ENCODE measurements at places on chromosomes 1 and 21.

DNA sequence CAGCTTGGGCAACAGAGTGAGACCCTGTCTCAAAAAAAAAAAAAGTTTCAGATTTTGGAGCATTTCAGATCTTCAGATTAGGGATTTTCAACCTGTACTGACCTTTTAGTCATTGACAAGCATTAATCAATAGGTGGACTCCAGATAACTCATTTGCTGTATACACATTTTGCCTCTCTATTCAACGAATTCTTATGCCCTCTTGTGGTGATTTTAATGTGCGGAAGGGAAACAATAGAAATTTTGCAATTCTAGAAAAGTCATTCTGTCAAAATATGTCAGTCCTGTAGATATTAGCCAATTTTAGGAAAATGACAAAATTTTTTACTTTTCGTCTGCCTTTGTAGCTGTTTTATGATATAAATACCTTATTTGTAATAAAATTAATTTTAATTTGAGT lies 11.6 kb upstream of the OR2G2 start:
- DNase-seq: no peak

- no peak for DNase-seq
Measured at GRCh38 chr1:101664726-101665125, 332.0 kb downstream of the OLFM3 start.

DNA sequence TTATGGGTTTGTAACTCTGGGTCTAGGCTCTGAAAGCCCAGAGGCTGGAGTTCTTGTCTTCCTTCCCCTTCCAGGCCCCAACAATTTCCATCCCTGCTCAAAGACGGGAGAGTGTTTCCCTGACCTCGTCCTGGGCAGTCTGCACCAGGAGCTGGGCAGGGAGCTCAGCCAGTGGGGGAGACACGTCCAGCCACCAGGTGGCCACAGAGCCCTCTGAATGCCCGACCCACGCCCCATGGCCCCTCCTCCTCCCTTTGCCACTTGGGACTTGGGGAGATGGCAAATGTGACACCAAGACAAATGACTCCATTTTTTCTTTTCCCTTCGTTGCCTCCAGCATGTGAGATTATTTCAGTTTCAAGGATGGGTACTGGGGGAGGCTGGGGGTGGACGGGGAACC lies 159.9 kb upstream of the AJAP1 start:
- DNase-seq: no peak

DNA sequence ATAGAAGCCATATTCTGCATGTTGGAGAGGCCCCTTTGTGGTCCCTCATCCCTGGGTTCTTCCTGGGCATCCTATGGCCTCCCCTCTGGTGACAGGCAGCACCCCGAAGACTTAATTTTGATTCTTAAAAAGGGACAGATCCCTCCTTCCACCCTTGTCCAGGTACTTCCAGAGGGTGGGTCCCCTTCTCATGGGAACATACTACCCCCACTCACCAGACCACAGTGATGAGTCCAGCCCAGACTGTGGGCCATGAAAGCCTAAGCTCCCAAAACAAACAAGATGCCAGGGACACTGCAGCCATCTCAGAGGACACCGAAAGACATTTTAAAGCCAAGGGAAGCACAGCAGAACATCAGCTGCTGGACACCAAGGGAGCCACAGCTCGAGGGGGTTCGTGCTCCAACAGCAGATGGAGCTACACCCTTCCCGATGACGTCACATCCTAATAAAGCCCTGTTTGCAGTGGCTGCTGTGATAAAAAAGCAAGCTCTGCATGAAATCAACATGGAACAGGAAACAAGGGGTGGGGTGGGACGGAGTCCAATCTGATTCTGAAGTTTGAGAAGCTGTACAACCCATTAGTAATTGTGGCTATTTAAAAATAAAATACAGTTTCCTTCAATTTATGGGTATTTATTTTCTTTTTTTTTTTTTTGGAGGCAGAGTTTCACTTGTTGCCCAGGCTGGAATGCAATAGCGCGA lies 32.4 kb downstream of the GNB1 start:
- no peak for DNase-seq

GRCh38 chr1:186194107-186194756 lies 180.8 kb downstream of the TPR start:
- DNase-seq: no peak

DNA sequence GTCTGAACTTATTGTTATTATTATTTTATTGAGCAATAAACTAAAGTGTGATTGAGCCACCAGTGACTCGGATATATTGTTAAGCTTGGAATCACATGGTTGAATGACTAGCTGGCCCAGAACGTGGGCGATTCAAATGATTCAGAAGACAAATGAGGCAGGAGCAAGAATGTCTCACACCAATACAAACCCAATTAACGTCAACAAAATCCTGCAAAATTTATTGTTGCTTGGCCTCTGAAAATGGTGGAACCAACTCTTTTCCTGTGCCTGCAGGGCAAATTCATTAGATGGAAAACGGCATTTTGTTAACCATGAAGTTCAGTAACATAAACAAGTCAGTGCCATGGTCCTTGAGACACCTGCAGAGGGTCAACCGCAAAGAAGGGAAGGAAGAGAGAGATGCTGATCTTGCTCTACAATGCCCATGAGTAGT lies 482.0 kb downstream of the SETD4 start:
- no peak for DNase-seq

DNA sequence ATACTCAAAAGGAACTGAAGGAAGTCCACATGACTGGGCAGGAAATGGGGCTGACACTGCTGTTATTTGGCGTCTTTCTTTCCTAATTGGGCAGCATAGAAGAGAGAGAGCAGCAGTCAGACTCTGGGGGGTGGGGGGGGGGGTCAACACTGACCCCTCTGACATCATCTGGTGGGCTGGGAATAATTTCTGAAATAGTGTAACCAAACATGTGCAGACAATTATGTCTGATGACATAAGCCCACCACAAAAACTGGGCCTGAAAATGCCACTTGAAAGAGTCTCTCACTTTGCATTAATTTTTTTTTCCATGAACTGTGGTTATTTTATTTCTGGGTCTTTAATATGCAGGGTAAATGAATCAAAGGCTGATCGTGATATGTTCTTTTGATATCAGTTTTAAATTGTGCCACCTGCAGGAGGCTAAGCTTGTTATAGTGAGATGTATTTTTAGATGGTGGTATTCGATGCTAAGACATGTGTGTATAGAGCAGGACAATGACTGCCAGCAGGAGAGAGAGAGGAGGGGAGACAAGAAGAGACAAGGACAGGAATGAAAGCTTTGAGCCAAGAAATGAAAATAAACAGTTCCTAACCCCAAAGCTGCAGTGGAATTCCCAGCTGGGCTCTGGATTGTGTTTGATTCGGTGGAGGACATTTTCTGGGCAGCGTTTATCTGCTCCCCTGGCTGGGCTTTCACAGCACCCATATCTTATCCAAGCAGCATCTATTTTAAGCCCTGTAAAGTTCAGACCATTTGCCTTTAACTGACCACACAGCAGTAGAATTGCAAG lies 264.7 kb downstream of the PBX1 start:
- no peak for DNase-seq

GRCh38 chr1:78676347-78676982 lies 26.8 kb downstream of the IFI44 start:
- DNase-seq: no peak

GRCh38 chr1:73104749-73105148 lies 822.4 kb upstream of the NEGR1 start:
- DNase-seq: no peak

DNA sequence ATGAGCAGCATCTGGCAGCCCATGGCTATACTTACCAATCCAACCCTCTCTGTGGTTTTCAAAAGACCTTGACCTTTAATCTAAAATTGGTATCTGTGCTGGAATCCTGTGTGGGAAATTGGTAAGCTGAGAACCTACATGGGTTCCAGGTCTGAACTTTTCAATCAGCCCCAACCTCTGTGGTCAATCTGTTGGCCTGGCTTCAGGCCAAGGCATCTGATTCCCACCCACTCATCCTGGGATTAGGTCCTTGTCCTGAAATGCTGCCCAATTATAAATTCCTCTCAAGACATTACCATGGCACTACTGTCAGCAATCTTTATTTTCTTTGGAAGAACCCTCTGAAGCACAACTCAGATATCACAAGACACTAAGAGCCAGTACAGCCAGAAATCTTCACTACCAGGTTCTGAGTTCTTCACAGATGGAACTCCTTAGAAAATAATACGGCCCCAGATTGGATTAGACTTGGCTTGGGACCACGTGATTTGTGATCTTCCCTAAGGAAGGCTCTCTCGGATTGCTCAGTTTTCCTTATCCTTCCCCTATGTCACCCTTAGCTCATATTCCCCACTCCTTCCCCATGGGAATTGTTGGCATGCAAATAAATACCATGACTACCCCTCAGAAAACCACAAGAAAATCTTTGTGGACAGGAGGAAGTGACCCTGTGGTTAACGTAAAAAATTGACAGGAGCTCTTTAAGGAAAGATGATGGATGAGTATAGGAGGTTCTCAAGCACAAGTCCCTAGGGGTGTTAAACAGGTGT lies 207.9 kb upstream of the ST6GALNAC5 start:
- DNase-seq: no peak
